ENCODE measurements at places on chromosomes 4 and X. TPM values are rescaled to one million over a fixed set of nuclear protein-coding genes. Genes with fewer than 3 reads are reported as not detected.

NEXMIF gene
- 0.03 TPM for total RNA-seq

DNAJB14 gene
- 43.5 TPM for total RNA-seq

ZNF630 gene
- total RNA-seq = 1.2 TPM

TMSB4X gene
- 6,415 TPM for total RNA-seq

PAK3 gene
- 4.6 TPM for total RNA-seq

ZNF732 gene
- total RNA-seq = 0.13 TPM

ADAMTS3 gene
- total RNA-seq = 3.8 TPM

BEX4 gene
- 16.8 TPM for total RNA-seq

RTL9 gene
- total RNA-seq = 0.13 TPM

TMPRSS11E gene
- not detected for total RNA-seq

GAGE2A gene
- total RNA-seq = not detected

MAN2B2 gene
- total RNA-seq = 63.4 TPM

AKAP4 gene
- not detected for total RNA-seq

NDNF gene
- 4.9 TPM for total RNA-seq

CDX4 gene
- not detected for total RNA-seq

NONO gene
- total RNA-seq = 256 TPM

LAMP2 gene
- total RNA-seq = 289 TPM

Measured in smooth muscle cell of the pulmonary artery (primary cell).